ENCODE measurements at places on chromosomes 6 and 20. TPM values are rescaled to one million over a fixed set of nuclear protein-coding genes. Genes with fewer than 3 reads are reported as not detected.
A peak's percentile ranks its signal among the peaks of the same experiment; 100 is the strongest.

The TRIM10 gene
- polyA plus RNA-seq, result 0.40 TPM

DNA sequence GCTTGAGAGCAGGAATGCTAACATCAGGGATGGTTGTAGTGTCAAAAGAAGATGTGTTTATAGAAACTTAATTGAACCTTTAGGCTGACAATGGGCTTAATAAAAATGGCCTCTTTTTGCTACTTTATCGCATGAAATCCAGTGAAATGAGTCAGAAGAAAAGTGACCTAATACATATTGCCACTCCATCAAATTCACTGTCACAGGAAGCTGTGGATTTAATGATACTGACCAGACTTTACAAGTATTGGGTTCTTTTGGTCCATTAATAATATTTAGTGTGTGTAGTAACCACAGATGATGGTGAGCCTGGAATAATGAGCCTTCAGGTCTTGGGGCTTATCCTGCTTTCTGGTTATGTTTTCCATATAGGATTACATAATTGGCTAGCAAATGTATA is 231.8 kb upstream of the GMDS start:
- no peak for DNase-seq

The IPCEF1 gene
- polyA plus RNA-seq, result 8.4 TPM

DNA sequence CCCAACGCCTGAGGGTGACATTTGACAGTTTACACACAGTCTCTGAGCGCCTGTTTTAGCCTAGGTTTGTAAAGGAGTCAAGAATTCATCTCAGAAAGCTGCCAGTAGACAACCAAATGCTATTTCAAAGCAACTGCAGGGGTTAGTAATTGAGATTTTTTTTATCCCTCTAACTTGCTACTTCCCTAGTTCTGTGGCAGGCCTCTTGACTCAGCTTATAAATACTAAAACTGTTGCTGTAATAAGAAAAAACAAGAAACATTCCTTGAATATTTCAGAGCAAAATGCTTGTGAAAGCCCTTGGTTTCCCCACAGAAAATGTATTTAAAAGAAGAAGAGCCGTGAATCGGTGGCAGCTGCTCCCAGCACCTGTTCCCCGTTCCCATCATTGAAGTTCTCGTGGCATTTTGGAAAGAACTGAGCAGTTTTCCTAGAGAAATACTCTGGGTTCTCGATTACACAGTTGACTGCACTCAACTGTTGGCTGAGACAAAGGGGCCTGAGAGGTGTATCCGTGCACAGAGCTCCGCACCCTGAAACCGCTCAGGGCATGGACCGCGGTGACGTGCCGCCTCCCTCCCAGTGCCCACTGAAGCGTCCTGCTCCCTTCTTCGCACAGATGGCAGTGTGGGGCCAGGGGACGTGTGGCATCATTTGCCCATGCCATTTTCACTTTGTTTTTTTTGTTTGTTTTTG is 20.9 kb downstream of the DLL1 start:
- DNase-seq, result no peak

DNA sequence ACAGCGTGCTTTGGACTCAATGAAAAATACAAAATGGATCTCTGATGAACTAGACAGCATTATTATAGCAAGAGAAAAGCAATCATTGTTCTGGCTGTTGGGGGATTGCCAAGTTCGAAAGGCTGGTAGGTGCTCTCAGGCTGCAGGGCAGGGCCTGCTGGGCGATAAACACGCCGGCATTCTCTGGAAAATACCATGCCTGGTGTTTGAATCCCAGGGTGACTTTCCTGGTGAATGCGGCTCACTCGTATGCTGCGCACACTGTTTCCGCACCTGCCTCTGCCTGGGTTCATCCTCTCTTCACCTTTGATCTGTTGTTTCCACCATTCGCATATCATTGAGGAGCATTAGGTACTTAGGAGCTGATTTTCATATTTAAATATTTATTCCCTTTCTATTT is 37.4 kb downstream of the GCNT2 start:
- no peak for DNase-seq

DNA sequence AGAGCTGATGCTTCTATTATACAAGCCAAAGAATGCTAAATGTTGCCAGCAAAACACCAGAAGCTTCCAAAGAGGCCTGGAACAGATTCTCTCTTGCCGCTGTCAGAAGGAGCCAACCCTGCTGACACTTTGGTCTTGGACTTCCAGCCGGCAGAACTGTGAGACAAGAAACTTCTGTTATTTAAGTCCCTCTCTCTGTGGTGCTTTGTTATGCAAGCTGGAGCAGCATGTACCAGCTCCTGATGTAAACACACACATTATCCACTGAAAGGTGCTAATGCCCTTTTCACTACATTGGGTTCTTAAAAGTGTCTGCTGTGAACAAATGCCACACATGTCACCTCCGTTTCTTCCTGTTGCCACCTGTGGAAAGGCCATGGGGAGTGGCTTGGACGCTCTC is 25.9 kb upstream of the PRELID3B start:
- no peak for DNase-seq

GRCh38 chr6:8556370-8557013 is 121.1 kb upstream of the SLC35B3 start:
- no peak for DNase-seq

GRCh38 chr6:52253494-52253893 is 9.2 kb upstream of the IL17F start:
- no peak for DNase-seq

The OCSTAMP gene
- polyA plus RNA-seq, result not detected

DNA sequence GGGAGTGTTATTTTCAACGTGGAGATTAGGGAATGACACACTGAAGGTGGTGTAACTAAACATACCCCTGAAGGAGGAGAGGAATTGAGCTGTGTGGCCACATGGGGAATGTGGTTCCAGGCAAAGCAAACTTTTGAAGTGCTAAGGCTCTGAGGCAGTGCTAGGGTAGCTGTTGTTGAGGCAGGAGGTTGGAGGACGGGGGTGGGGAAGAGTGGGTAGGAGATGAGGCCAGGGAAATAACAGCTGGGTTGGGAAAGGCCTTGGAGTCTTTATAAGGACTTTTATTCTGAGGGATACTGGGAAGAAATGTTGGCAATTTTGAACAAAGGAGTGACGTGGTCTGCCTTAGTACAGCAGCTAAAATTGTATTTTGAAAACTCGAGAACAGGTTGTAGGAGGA is 13.0 kb downstream of the RPRD1B start:
- no peak for DNase-seq

GRCh38 chr20:42098418-42098817 is 480.2 kb upstream of the CHD6 start:
- no peak for DNase-seq

The BANF2 gene
- polyA plus RNA-seq, result 0.31 TPM

GRCh38 chr6:50907565-50907964 is 88.9 kb downstream of the TFAP2B start:
- no peak for DNase-seq

DNA sequence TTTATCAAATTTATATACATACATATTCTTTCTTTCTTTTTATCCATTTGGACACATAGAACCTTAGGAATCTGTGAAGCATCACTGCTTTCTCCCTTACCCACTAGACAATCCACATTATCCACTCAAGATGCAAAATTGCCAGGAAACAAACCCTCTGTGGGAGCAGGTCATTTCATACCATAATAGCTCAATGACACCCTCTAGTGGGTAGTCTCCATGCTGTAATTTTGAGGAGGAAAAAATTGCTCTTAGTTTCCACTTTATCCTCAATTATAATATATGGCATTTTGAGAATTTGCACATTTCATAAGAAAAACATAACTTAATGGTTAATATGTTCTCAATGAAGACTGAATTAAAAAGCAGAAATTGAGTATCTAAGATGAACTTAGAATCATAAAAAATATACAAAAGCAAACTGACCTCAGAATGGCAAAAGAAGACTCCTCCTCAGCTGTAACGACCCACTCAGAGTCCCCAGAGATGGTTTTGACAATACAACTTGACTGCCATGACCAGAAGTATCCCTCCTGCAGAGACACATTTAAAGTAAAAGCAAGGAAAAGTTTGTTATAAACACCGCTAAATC is 164.1 kb downstream of the FRK start:
- DNase-seq, result no peak

- no peak for DNase-seq
These were observed 405.6 kb downstream of the BTBD9 start for GRCh38 chr6:38234141-38234540.

The GRIK2 gene
- polyA plus RNA-seq, result 12.1 TPM

- DNase-seq, result no peak
These were observed 26.4 kb upstream of the ZMYND8 start for GRCh38 chr20:47382746-47383415.

GRCh38 chr20:35737865-35738333 is 4.2 kb downstream of the RBM39 start:
- no peak for DNase-seq

The RFX6 gene
- not detected for polyA plus RNA-seq

- DNase-seq, result no peak
These were observed 4.0 kb downstream of the KIZ start for GRCh38 chr20:21129861-21130260.

- DNase-seq, result peak; percentile 59
These were observed at the start of gene SLC2A10 for GRCh38 chr20:46709459-46710152. SLC2A10 (plus strand) TSS chr20:46709649; CDS start chr20:46709737, 88 bp downstream.

GRCh38 chr6:140460267-140460666 is 1085.8 kb upstream of the CITED2 start:
- DNase-seq, result no peak

The BPI gene
- 0.38 TPM for polyA plus RNA-seq

GRCh38 chr6:1630212-1630770 is 20.6 kb downstream of the FOXC1 start:
- no peak for DNase-seq

- no peak for DNase-seq
These were observed 60.7 kb downstream of the PCSK2 start for GRCh38 chr20:17287503-17287902.

DNA sequence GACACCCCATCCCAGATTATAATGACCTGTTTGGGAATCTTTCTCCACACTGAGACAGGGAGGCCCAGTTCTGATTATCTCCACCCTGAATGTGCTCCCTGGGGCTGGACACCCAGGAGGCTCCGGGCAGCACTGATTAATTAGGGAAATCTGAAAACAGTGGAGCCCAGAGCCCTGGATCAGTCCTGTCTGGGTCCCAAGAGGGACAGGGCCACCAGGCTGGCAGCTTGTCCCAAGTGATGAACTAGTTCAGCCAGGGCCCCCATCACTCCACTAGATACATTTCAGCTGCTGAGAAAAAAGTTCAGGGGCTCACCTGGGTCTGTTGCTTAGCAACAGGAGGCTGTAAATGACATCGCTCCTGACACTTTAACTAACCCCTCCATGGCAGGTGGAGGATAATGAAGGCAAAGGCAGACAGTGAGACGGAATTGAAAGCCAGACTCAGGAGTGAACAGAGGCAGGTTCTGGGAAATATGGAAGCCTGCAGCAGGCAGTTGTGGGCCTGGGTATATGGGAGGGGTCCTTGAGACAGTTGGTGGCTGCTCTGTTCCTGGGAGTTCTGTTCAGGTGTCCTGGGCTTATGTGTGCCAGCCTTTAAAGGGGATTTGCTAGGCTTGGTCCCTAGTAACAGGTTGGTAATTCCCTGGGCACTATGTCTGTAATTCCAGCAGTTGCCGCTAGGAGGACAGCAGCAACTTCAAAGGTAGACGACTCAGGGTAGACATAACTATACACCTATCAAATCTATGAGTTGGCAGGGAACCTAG is 78.3 kb upstream of the CTNNBL1 start:
- no peak for DNase-seq

DNA sequence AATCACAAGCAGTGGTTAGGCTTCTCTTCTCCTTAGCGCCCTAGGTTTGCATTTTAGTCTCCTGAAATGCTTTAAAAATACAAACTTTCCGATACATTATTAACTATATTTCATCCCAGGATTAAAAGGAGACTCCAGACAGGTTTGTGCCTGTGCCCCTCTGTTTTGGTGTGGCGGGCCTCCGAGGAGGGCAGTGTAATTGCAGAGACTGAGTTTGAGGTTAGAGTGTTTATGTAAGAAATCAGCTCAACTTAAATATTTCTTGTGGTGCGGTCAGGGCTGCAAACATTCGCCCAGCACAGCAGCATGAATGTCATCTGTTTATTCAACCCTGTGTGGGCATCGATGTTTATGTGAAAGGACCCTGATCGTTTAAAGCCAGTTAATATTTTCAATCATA is 130.4 kb upstream of the AKAP12 start:
- no peak for DNase-seq

DNA sequence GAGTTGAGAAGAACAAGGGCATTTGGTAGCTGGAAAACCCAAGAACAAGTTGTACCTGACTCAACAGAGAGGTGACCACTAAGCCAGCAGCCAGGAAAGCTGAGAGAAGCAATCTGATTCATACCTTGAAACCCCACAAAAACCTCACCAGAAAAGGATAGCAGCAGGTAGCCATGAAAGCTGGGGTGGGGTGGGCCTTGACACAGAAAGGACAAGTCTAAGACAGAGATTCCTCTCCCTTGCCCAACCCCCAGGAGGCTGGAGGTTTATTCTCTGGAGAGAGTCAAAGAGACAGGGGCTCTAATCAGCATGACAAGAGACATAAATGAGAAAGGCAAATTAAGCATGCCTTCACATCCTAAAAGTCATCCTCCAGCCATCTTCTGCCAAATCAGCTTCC is 151.7 kb upstream of the DST start:
- no peak for DNase-seq

- DNase-seq, result no peak
These were observed 17.7 kb upstream of the NNAT start for GRCh38 chr20:37503256-37503927.

- DNase-seq, result no peak
These were observed 4.5 kb downstream of the SNAI1 start for GRCh38 chr20:49987015-49987867.

GRCh38 chr6:3749067-3749841 is 2.3 kb downstream of the PXDC1 start:
- no peak for DNase-seq

The KHDC1 gene
- polyA plus RNA-seq, result 9.9 TPM

DNA sequence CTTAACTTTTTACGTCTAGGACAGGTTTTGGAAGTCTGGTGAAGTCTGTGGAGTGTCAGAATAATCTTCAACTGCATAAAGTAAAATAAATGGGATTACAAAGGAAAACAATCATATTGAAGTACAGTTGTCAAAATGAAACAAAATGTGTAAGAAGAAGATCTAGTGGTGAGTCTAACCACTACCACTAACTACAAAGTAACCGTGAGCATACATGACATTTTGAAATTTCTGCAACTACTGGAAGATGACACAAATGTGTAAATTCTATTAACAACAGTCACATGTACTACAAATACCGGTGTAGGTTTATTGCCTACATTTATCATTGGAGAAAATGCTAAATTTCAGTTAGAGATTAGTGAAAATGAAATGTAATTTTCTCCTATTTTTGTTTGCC is 29.7 kb downstream of the VPS52 start:
- no peak for DNase-seq

DNA sequence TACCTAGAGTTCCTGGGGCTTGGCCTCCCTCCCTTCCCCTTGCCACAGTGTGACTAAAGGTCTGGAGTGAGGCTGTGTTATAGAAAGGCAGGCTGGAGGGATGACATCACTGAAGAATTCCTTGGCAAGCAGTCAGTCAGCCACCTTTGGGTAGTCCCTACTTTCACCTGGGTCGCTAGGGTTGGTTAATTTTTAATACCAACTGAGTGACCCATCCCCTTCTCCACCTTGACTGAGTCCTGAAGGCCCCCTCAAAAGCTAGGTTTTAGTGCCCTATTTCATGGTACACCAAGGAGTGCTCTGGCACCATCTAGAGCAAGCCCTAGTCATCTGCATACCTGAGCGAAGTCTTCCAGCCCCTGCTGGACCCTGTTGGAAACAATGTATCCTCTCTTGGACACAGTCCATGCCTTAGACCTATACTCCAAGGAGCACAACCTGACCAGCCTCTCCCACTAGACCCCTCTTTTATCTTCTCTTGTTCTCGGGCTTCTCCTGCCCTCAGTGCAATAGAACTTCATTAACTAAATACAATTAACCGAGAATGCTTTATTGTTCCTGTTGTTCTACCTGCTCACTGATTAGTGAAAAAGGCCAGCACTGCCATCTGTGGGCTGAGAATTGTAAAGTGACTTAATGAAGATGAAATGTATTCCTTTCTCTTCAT is 44.6 kb downstream of the RIN2 start:
- DNase-seq, result no peak

The LY86 gene
- polyA plus RNA-seq, result 1.7 TPM
